ENCODE measurements at places on chromosomes 5 and 9. TPM values are rescaled to one million over a fixed set of nuclear protein-coding genes. Genes with fewer than 3 reads are reported as not detected.

Gene GLDC
- 0.64 TPM for total RNA-seq

GRCh38 chr9:91196103-91196950, 165.4 kb downstream of the AUH start:
- no peaks in the 10 kb centered on the region for H3K27me3 ChIP-seq
- no peak overlapping the region for H3K4me3 ChIP-seq
- peak overlapping the region; percentile 46 for H3K27ac ChIP-seq
- no peaks in the 10 kb centered on the region for H3K36me3 ChIP-seq
- no peak for DNase-seq

GRCh38 chr5:68504306-68504705, 288.8 kb downstream of the PIK3R1 start:
- no peak for DNase-seq
- H3K36me3 ChIP-seq = no peaks in the 10 kb centered on the region
- H3K27me3 ChIP-seq = no peaks in the 10 kb centered on the region
- H3K4me1 ChIP-seq = peaks cover 3% of the 10 kb centered on the region
- no peak overlapping the region for H3K4me3 ChIP-seq
- no peak overlapping the region for H3K27ac ChIP-seq

DNA sequence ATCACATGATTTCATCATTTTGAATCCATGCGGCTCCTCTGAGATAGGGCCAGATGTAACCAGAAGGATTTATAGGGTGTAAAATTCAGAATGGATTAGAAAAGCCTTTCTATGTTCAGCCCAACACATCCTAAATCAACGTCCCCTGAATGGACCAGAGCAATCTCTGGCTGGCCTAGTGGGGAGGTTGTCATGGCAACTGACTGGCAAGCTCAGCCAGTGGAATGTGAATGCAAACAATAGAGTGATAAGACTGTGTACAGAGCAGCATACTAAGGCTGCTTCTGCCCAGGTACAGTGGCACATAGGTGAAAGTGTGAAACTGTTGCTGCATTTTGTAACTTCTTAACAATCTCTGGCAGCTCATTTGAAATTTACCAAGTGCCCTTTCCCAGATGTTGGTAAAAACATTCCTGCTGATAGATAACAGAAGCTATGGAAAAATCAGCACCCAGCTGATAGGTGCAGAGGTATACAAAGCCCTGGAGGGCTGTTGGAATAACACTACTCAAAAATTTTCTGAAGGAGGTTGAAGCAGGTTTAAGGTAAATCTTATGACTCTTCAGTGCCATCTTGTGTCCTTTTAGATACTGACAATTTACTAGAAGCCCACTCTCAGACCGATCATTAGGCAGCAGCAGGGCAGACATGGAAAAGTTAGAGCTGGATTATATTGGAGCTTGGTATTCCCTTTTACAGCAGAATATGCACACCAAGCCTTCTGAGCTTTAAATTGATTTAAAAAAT, 267.2 kb downstream of the RAB3C start:
- no peak for DNase-seq
- H3K36me3 ChIP-seq = no peaks in the 10 kb centered on the region
- H3K27me3 ChIP-seq = no peaks in the 10 kb centered on the region

DNA sequence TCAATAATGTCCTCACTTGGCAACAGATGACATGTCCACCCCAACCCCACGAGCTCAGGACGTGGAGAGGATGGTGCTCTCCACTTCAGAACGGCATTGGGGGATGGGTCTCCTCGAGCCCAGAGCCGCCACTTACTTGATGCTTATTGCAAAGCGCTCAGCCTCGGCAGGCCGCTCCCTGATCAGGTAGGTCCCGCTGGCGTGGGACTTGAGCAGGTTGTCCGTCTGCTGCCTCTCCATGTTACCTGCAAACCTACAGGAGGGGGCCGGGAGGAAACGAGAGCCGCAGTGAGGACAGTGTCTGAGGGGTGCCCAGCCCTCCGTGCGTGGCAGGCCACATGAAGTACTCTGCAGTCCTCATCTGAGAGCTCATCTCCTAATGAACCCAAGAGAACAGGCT, 36.6 kb upstream of the SARDH start:
- DNase-seq = no peak
- H3K27me3 ChIP-seq = no peaks in the 10 kb centered on the region
- no peak overlapping the region for H3K27ac ChIP-seq
- H3K4me1 ChIP-seq = no peaks in the 10 kb centered on the region

DNA sequence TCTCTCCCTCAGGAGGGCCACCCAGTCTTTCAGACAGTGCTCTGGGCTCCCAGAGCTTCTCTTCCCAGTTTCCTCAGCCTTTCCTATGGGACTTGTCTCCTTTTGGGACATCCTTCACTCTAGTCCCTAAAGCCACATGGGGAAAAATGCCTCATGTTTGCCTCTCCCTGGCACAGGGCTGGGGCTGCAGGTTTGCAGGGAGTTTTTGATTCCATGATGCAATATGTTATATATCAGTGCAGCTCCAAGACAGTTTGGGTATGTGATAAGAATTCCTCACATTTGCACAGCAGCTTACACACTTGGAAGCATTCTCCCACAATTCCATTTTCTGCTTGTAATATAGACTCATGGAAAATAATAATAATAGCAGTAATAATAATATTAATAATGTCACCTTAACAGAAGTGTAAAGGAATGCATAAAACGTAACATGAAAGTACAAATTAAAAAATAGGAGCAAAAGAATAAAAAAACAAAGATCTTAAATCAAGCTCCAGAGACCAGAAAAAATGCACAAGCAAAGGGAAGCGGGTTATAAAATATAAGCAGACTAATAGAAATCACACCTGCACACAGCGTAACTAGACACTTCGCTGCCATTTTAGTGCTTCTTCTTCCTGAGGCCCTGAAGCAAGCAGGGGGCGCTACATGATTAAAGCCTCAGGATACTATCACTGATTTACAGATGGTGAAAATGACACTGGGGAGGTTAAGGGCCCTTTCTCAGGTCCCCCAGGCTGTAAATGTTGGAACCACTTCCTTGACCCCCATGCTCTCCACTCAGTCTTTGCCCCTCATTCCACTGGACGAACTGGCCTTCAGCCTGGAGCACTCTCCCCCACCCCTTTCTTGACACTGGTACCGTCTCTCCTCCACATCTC, 70.0 kb upstream of the IL17B start:
- H3K27me3 ChIP-seq = no peaks in the 10 kb centered on the region
- no peaks in the 10 kb centered on the region for H3K36me3 ChIP-seq
- no peak for DNase-seq

DNA sequence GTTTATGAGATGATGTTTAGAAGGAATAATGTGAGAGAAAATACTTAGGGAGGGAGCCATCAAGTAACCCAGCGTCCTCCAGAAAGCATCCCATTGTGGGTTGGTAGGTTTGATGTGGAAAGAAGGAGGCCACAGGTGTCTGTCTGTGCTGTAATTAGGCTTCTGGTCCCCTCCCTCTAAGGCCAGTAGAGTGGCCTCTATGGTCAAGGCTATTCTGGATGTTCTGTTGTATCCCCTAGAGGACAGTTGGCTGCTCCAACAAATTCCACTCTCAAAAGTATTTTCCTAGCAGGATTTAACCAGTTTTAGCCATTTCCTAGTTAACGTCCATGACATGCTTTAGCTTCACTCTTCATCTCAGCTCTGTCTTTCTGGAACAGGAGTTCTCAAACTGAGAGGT, 106.5 kb downstream of the EGFLAM start:
- no peaks in the 10 kb centered on the region for H3K36me3 ChIP-seq
- H3K4me1 ChIP-seq = no peaks in the 10 kb centered on the region
- no peak overlapping the region for H3K4me3 ChIP-seq
- DNase-seq = no peak

DNA sequence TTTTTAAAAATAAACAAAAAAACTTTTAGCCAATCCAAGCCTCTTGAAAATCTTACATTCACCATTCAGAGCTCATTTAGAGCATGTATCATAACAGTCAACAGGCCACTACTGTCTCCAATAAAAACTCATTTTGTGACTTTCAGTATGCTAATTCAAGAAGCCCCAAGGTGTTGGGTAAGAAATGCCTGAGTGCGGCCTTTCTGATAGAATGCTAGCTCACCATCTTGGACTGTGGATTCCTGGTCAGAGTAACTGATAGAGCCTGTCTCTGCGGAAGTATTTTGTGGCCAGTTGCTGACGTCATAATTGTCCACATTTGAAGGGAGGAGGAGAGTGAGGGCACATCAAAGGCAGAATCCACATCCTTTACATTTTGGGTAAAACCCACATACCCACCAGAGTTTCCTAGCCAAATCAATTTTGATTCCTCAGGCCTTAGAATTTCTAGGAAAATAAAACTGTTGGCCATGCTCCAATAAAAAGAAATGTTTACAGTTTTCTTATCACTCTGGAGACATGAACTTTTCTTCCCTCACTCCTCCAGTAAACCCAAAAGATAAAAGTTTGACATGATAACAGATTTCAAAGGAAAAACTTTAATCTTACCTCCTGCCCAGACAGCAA, 41.1 kb upstream of the ERCC6L2 start:
- H3K27ac ChIP-seq = no peak overlapping the region
- H3K27me3 ChIP-seq = no peaks in the 10 kb centered on the region
- DNase-seq = no peak
- no peak overlapping the region for H3K4me3 ChIP-seq
- H3K36me3 ChIP-seq = no peaks in the 10 kb centered on the region
- no peaks in the 10 kb centered on the region for H3K4me1 ChIP-seq

Measured in ascending aorta (tissue), 2 donors.